Activated T-cell treated with anti-CD3 and anti-CD28 coated beads, Interleukin-2, amount 50 U/mL, for 1 hour (primary cell): ENCODE measurements at places on chromosomes 3 and 15.

DNA sequence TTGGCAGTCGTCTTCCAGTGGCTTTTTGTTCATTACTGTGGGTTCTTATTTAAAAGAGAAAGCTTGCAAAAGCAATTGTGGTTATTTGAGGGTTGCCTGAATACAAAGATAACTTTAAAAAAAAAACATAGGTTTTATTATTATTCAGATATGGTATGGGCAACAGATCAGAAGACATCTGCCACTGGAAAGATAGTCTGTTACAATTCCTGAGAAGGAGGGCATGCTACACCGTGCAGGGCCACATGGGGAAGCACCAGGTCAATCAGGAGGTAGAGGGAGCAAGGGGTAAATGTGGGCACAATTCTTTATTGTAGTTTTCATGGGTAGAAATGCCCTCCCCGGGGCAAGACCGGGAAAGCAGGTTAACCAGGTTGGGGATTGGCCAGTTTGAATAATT is 46.5 kb downstream of the BBS4 start:
- no peak for DNase-seq

GRCh38 chr15:31049682-31050615 is 51.6 kb downstream of the TRPM1 start:
- no peak for DNase-seq

DNA sequence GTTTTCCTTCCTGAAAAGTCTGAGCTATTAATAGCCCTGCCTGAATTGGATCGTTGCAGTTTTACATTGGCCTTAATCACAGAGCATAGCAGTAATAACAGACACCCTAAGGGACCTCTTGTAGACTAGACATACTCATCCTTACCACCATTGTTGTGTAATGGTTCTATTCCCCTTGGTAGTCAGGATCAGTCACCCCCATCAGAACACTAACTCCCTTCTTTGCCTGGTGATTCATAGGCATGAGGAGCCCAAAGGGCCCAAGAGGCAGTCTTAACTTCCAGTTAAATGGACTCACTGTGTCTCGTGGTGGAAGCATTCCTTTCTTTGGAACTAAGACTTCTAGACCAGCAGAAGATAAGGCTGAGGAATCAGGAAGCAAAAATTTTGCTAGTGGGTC is 20.2 kb downstream of the CGGBP1 start:
- DNase-seq, result no peak

DNA sequence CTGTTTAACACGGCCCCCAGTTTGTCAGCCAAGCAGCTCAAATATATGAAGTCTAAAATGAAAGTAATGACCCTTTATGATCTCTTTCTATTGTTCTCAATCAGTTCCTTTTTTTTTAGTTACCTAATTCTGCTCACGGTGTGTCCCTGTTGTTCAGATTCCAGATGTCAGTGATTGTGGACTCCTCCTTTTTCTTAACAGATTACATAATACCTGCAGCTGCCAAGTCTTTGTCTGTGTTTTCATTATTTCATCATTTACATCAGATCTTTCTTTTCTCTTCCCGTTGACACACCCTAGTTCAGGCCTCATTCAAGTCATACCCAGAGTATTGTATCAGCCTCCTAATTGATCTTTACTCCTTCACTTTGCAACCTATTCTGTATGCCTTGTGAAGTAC is 56.1 kb upstream of the SKIL start:
- DNase-seq, result no peak

- DNase-seq, result no peak
These were observed 3.1 kb downstream of the RCCD1 start for GRCh38 chr15:90957791-90958190.

DNA sequence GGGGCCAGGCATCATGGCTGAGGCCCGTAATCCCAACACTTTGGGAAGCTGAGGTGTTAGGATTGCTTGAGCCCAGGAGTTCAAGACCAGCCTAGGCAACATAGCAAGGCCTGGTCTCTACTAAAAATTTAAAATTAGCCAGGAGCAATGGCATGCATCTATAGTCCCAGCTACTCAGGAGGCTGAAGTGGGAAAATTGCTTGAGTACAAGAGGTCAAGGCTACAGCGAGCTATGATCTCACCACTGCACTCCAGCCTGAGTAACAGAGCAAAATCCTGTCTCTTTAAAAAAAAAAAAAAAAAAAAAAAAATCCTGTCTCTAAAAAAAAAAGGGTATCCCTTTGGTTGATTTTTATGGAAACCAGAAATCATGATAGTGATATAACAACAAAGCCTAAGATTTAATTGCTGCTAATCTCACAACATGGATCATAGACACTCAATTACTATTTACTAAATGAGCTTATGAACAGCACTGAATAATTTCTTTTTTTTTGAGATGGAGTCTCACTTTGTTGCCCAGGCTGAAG is 12.1 kb downstream of the PCLAF start:
- DNase-seq, result no peak

- no peak for DNase-seq
These were observed 205.6 kb downstream of the IL20RB start for GRCh38 chr3:137163241-137163871.

- no peak for DNase-seq
These were observed 6.4 kb downstream of the KPNA1 start for GRCh38 chr3:122508135-122508914.

DNA sequence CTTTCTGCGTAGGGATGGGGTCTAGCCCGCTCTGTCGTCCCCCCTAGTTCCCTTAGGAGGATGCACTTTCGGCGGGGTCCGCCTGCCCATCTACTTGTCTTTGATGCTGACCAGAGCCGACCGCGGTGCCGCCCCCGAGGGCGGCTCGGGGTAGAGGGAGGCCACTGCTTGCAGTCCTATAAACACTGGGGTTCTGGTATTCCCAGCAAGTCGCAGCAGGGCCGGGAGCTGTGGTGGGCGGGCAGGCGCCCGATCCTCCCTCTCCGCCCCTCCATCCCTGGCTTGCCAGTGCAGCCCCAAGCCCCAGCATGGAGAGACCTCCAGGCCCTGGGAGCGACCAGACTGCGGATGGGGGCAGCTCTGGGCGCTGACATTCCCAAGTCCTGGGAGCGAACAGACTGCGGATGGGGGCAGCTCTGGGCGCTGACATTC is 830 bp downstream of the SEMA4B start:
- DNase-seq, result no peak

DNA sequence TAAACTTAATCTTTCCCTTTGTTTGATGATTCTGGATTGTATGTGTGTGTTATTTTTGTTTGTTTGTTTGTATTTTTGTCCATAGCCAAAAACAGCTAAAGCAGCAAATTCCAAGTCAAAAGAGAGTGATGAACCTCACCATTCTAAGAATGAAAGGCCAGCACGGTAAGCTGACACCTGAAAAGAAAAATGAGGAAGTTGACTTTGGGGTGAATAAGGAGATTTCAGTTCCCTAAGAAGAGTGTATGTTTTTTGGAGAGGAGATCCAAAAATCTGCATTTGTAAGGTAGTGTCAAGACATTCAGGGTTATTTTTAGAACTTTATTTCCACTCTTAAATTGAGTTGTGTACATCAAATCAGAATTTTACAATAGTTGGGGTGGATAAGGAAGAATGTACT is 52.3 kb upstream of the UTS2B start:
- DNase-seq, result no peak

GRCh38 chr3:30156586-30157498 is 449.6 kb upstream of the TGFBR2 start:
- no peak for DNase-seq

DNA sequence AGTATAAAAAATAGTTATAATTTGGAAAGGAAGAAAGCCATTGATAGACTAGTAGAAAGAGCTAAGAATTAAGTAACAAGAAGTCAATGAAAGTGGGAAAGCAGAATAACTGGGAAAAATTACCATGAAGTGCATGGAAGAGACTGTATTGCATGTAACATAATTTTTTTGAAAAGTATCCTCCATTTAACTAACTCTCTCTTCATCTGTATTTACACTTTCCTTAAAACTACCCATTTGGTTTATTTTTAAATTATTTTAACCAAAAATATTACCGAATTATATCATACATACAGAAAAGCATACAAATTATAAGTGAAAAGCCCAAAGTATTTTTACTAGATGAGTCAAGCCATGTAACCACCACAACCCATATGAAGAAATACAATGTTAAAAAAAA is 1009.9 kb upstream of the SEMA6D start:
- DNase-seq, result no peak

DNA sequence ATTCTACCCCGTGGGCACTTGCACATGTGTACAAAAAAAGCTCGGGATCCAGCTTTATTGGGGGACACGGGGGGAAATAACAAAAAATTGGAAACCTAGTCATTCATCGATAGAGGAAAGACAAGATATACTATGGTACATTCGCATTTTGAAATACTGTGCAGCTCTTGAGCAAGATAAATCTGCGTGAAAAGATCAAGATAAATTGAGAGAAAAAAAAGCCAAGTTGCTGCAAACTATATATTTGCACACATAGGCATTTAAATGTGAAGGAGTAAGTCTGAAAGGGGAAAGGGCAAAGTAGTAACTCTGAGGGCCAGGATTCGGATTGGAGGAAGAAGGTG is 620 bp upstream of the UBR1 start:
- no peak for DNase-seq

DNA sequence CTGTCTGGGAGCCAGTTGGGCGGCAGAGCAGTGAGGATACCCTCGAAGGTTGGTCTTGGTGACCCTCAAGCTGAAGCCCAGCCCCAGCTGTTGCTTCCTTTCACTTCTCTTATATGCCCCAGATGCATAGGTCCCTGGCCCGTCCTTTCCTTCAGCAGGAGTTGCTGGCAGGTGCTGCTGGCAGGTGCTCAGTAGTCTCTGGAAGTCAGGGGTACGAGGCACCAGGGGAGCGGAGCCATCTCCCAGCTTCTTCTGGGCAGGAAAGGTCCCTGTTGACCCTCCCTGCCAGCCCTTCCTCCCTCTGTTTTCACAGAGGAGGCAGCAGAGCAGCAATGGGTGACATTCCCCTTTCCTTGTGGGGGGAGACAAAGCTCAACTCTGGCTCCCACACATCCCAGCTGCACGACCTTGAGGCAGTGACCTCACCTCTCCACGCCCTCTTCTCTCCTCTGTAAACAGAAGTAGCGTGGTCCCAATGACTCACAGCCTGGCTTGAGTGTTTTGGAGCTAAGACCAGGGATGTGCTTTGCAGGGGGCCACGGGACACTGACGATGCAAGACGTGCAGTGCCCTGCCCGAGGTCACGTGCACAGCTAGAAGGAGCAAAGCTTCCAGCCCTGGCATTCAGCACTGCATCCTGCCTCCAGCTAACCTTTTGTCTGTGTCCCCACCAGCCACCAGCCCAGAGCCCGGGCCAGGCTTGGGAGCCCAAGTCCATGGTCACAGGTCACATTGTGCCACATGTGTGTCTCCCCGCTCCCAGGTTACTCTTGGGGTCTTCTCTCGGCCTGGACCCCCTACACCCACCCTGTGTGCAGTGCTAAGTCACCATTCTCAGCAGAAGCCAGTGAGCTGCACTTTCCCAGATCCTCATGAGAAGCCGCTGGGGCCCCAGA is 49.7 kb downstream of the SLC6A6 start:
- DNase-seq, result no peak

DNA sequence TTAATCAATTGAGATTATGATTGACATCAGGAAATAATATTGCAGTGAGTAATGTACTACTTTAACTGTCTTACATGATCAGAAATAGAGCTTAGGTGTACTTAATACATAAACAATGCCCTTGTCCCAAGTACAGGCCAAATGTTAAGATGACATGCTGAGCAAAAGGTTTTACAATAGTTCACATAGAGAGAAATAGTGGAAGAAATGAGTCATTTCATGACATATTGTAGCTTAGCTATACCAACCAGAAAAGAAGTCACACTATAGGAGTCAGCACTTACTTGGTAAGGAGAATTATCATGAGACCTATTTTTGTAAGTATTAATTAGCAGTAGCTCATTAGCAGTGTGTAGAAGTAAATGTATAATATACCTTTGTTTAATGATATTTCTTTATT is 96.4 kb upstream of the NANOGP8 start:
- no peak for DNase-seq

DNA sequence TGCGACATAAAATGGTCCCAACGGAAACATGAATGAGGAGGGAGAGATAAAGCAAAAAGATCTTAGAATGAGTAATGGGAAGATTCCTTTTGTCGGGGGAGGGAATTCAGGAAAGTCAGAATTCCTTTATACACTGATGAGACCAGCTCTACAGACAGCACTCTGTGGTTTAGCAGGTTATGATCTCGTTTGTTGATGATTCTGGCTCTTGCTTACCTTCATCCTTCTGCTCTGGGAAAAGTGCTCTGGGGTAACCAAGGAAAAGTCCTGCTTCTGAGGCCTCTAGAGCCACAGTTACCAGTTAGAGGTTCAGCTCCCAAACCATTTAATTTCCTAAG is 150.7 kb upstream of the NR2E3 start:
- DNase-seq, result no peak

GRCh38 chr3:112474796-112475195 is 24.5 kb downstream of the BTLA start:
- no peak for DNase-seq

DNA sequence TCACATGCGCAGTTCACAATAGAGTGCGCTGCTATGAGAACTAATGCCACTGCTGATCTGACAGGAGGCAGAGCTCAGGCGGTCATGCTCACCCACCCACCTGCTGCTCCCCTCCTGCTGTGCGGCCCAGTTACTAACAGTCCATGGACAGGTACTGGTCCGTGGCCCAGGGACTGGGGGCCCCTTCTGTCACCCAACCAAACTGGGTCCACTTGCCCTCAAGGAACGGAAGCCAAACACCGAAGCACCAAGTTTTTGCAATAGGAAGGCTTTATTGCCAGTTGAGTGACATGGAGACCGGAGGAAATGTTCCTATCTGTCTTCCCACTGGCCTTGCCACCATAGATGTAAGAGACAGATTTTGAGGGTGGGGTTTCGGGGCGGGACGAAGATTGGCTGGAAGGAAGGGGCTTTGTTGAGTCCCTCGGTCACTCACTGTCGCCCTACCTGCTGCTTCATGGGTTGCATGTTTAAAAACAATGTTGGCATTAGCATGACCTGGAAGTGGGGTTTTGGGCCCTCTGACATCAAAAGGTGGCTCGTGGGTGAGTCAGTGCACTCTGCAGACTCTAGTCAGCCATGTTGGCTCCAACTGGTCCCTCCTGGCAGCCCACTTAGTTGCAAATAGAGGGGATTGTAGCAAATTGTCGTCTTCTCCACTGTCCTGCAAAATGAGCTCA is 141.0 kb downstream of the TJP1 start:
- no peak for DNase-seq

GRCh38 chr3:186628756-186629155 is 11.4 kb upstream of the FETUB start:
- DNase-seq, result no peak

- no peak for DNase-seq
These were observed 19.6 kb upstream of the CPOX start for GRCh38 chr3:98612996-98613517.

- peak; percentile 34 for DNase-seq
These were observed at the start of gene GRAMD2A for GRCh38 chr15:72197460-72198355. Gene GRAMD2A (minus strand): TSS chr15:72197787.

DNA sequence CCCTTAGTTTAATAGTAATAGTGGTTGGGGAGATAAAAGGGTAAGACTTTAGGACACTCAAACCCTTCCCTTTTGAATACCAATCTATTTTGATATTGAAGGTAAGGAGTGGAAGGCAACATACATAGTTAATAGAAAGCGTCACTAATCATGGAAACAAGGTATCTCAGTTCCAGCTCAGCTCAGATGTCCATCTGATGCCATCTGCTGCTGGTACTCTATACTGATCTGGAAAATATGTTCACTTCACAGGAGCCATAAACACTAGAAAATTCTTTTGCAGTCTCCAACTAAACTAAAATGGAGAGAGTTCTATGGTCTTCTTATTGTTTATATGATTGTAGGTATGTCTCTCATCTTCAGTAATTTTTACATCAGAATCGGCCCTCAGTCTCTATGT is 1777.1 kb downstream of the OTOL1 start:
- no peak for DNase-seq

GRCh38 chr15:58438956-58439355 is 7.2 kb downstream of the LIPC start:
- DNase-seq, result no peak

GRCh38 chr3:42668793-42669217 is 15.3 kb downstream of the ZBTB47 start:
- no peak for DNase-seq
